ENCODE measurements at places on chromosomes 11 and 22.

DNA sequence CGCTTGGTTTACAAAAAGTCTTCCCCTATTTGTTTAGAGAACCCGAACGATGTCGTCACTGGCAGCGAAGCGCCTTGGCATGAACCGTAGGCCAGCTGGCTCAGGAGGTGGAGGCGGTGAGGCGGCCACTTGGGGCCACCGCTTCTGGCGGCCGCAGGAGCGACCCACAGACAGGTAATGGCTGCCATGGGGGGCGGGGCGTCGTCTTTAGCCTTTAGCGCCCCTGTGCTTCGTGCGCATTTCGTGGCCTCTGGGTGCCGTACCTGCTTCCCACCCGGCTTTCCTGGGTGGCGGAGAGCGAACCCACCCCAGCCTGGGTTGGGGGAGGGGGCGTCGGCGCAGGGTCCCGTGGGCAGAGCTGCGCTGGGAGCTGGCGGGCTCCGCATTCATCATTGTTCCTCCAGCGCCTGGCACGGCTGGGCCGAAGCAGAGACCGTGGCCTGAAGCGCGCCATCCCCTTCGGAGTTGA, 469 bp upstream of the OSBP2 start:
- peak; percentile 25 for DNase-seq

GRCh38 chr11:62359475-62359874, 22.2 kb downstream of the ASRGL1 start:
- DNase-seq: no peak

- no peak for DNase-seq
These were observed 96.5 kb upstream of the NCAM1 start for GRCh38 chr11:112864672-112865071.

GRCh38 chr11:86954269-86955110, 705 bp downstream of the FZD4 start:
- DNase-seq: no peak

GRCh38 chr11:39641751-39642150, 1817.7 kb downstream of the LRRC4C start:
- DNase-seq: no peak

GRCh38 chr22:36194971-36195370, 6.6 kb downstream of the APOL4 start:
- peak; percentile 64 for DNase-seq

- peak; percentile 28 for DNase-seq
These were observed 21.7 kb downstream of the KIAA0930 start for GRCh38 chr22:45218976-45219375.

GRCh38 chr22:38572065-38572464, 2.1 kb upstream of the DMC1 start:
- no peak for DNase-seq

- no peak for DNase-seq
These were observed 32.9 kb downstream of the APLP2 start for GRCh38 chr11:130102301-130103249.

GRCh38 chr11:11293798-11294550, 59.1 kb downstream of the CSNK2A3 start:
- DNase-seq: no peak

- DNase-seq: peak; percentile 83
These were observed 3.5 kb downstream of the PHLDB1 start for GRCh38 chr11:118610773-118611432.

DNA sequence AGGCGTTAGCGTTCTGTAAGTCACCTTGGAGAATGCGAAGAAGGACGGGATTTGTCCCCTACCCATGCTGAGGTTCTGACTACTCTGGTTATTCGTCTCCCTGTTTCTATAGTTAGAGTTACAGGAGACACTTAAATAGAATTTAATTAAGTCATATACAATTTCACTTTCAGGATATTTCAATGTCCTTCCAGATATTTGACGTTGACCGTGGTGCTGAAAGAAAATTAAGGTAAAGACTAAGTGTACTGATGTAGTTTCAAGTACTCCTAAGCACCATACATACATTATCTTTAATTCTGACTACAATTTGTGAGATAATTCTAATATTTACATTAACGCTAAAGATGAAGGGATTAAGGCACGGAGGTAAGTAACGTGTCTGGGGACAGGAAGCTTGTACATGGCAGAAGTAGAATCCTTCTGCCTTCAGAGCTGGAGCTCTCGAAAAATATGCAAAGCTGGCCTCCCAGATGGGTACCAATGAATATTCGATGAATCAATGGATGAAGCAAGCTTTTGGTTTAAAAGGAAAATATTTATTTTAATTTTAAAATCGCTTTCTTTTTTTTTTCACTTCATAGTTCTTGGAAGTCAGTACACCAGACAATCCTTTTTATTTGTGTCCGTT, 539 bp upstream of the SLC36A4 start:
- no peak for DNase-seq

GRCh38 chr11:66337103-66337899, 1.1 kb upstream of the RIN1 start:
- no peak for DNase-seq

- DNase-seq: no peak
These were observed 38.8 kb downstream of the CLDN25 start for GRCh38 chr11:113818426-113818825.

GRCh38 chr11:59891781-59892181, 13.2 kb downstream of the OOSP3 start:
- DNase-seq: no peak

- no peak for DNase-seq
These were observed 44.8 kb downstream of the ENDOD1 start for GRCh38 chr11:95134491-95134890.

DNA sequence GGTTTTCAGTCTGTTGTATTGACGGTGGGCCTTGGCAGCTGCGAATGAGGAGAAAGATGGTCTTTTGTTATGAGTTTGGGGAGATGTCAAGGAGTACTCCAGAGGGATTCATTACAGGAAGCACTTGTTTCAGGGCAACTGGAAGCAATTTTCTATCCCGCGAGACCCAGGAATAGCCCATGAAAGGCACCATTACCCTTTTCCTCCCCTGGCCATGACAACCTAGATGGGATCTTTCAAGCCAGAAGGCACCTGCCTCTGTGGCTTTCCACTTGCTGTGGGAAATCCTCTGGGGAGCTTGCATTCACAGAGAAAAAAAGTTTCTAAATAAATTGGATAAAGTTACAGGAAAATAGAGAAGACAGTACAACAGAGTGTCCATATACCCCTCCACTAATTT, 2.7 kb downstream of the ZNF215 start:
- DNase-seq: no peak

- DNase-seq: no peak
These were observed 6.5 kb downstream of the ASCL2 start for GRCh38 chr11:2263724-2264360.

DNA sequence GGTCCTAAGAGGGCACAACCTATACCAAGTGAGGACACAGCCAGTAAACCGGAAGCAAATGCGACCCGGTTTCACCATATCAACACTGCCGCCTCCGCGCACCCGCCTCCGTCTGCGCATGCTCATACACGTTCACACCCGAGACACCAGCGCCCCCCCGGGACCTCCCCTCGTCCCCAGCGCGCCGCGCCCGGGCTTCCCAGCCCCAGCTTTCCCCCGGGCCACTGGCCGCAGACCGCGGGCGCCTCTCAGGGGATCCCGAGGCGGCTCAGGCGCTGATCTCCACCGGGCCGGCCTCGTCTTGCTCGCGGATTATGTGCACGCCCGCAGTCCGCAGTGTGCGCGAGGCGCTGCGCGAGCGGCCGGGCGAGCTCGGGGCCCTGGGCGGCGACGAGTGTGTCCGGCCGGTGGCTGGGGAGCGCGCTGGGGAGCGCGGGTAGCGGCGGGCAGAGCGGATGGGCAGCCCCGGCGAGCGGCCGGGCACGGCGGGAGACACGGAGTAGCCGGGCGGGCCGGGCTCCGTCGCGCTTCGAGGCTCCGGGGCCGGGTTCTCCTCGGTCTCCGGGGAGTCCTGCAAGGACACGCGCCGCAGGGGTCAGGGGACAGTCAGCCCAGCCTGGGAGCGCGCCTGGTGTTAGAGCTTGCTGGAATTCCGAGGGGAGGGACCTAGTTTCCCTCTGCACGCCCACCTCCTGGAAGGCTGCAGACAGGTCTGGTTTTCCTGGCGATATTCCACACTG, 2.0 kb downstream of the HEPN1 start:
- DNase-seq: peak; percentile 78

DNA sequence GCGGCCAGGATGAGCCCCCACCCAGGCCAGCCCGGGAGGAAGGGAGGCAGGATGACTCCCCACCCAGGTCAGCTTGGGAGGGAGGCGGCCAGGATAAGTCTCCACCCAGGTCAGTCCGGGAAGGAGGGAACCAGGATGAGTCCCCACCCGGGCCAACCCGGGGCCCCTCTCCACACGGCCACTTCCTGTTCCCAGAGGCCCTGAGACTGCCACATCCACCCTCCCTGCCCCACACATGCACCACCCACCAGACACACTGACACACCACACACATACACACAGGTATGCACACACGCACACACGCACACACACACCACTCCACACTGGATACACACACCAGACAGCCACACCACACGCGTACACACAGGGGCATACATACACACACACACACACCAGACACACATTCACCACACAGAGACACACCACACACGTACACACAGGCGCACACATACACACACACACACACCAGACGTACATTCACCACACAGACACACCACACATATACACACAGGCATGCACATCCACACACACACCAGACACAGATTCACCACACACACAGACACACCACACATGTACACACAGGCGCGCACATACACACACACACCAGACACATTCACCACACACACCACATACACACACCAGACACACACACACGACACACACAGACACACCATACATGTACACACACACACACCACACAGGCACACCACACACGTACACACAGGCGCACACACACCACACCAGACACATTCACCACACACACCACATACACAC, 84.9 kb upstream of the PRR5 start:
- DNase-seq: no peak

GRCh38 chr22:17157714-17158113, 1.4 kb downstream of the HDHD5 start:
- DNase-seq: no peak

DNA sequence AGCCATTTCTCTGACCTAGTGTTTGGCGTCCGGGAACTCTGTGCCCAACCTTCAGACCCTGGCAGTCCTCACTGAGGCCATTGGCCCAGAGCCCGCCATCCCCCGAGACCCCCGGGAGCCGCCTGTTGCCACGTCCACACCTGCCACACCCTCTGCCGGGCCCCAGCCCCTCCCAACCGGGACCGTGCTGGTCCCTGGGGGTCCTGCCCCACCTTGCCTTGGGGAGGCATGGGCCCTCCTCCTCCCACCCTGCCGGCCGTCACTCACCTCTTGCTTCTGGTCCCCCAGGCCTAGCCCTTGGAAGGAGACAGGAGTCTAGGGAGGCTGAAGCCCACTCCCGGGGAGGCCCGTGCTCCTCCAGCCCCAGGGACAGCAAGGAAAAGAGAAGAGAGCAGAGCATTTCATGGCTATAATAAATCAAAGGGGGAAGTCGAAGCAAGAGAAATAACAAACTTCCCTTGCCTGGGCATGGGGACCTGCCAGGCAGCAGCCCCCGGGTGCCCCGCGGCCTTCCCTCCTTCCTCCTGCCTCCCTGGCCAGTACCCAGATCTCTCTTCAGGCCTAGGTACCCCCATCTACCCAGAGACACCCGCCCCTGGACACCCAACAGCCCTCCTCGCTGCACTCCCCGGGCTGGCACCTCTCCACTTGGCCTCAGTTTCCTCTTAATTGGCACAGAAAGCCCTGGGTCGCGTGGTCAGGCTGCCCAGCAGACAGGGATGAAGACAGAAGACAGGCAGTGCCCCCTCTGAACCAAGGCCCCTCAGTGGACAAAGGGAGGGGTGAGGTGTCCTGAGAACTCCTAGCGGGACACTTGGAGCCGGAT, 13.0 kb upstream of the SLC39A13 start:
- DNase-seq: no peak

DNA sequence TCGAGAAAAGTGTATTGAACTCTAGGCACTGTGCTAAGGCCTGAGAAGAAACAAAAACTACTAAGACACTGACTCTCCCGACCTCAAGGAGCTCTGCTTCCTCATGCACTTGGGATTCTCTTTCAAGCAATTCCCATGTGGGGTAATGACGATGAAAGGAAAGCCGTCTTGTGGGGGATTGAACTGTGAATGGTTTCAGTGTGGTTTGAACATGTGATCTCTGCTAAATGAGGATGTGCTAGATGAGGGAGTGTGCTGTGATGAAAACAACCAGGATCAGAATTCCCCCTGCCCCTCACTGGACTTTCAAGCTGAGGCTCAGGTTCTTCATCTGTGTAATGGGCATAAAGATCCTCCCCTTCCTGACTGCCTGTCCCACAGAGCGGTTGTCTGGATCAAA, 74.9 kb downstream of the DEPDC5 start:
- no peak for DNase-seq

- DNase-seq: peak; percentile 75
These were observed 6.5 kb upstream of the MFNG start for GRCh38 chr22:37492428-37493344.

DNA sequence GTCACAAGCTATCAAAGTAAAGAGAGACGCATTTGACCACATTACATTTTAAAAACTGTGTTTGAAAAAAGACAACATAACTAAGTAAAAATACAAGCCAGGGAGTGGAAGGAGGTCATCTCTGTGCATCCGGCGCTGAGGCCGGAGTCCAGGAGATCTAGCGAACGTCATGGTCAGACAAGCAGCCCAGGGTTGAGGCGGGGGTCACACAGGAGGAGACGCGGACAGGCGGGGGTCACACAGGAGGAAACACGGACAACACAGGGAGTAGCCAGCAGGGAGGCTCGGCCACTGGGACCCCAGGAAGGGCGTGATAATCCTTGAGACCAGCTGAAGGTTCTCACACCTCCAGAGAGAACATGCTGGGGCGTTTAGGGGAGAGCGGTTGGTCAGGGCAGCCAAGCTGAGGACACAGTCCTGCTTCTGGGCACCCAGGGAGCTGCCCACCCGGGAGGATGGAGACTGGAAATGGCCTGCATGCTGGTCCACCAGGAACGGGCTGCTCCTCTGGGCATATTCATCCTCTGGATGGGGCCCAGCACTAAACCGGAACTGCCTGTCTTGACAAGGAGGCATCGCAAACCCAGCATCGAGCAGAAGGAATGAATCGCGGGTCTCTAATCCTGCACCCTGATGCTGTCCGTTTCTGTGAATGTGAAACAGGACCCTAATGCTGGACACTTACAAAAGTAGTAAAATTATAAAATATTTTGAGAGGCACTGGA, 40.9 kb upstream of the MUC5AC start:
- no peak for DNase-seq

GRCh38 chr22:48507171-48507570, 1320.5 kb downstream of the BRD1 start:
- DNase-seq: no peak

DNA sequence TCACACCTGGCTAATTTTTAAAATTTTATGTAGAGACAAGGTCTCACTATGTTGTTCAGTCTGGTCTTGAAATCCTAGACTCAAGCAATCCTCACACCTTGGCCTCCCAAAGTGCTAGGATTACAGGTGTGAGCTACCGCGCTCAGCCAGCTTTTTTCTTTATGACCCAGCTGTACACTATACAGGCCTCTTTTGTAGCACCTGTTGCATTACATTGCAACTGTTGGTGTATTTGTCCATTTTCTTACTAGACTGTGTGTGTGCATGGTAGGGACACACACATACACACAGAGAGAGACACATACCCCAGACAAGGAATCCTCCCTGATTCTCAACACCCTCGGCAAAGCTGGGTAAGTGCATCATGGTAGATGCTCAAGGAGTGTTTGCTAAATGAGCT, 61.7 kb downstream of the NAV2 start:
- no peak for DNase-seq

GRCh38 chr11:67389477-67389876, 2.3 kb upstream of the RAD9A start:
- DNase-seq: peak; percentile 52
